ENCODE measurements at places on chromosomes 2 and 18.

DNA sequence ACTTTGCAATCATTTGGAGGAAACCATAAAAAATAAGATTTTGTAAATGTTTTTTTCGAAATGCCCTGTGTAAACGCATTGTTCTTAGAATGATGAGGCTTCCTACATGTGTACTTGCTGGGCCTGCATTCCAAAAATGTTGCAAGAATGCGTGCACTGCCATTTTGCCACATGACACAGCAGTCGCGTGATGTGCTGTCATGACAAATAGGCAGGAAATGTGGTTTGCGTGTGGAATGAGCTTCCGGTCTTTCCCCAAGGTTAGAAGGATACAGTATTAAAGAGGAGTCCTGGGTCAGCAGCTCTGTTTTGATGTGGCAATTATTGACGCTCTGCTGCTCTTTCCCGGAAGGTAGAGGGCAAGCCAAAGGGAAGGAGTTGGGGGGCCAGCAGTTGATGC lies 18.1 kb upstream of the SERPINB2 start:
- no peak for DNase-seq

GRCh38 chr2:60565472-60565871 lies 12.0 kb upstream of the BCL11A start:
- DNase-seq: no peak

DNA sequence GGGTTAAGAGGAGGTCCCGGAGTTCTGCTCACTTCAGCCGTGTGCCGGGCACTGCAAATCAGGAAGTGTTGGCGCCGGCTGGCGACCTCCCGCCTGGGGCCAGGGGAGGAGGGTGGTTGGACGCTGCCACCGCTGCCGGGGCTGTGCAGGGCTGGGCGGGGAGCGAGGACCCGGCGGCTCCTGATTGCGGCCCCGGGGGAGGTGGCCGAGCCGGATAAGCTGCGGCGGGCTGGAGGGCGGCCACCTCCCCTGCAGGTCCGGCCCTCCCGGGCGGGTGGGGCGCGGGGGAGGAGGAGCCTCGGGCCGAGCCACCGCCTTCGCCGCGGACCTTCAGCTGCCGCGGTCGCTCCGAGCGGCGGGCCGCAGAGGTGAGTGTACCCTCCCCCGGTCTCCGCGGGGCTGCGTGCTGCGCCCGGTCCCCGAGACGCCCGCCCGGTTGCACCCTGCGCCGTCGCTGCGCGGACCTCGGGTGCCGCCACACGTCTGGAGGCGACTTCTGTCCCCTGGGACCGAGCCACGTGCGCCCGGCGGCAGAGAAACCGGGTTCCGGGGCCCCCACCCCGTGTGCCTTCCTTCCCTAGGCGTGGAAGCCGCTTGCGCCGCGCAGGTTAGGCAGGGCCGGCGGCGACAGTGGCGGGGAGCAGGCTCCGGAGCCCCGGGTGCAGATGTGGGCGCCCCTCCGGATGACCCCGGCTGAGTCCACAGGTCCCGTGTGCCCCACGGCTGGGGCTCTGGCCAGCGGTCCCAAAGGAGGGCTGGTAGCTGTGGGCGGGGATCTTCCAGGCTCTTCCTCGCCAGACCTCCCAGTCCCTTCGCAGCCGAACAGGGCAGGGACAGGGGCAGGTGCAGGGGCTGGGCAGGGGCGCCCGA lies at the start of gene STEAP3:
TSS of gene STEAP3 (plus strand) at position 314 of the 870 bp plus-strand sequence. CDS start 7,179 bp downstream, outside the sequence.
- no peak for DNase-seq

GRCh38 chr2:67880291-67880761 lies 182.5 kb downstream of the C1D start:
- DNase-seq: no peak

GRCh38 chr2:121583555-121583954 lies 52.9 kb downstream of the RNU4ATAC start:
- DNase-seq: no peak

DNA sequence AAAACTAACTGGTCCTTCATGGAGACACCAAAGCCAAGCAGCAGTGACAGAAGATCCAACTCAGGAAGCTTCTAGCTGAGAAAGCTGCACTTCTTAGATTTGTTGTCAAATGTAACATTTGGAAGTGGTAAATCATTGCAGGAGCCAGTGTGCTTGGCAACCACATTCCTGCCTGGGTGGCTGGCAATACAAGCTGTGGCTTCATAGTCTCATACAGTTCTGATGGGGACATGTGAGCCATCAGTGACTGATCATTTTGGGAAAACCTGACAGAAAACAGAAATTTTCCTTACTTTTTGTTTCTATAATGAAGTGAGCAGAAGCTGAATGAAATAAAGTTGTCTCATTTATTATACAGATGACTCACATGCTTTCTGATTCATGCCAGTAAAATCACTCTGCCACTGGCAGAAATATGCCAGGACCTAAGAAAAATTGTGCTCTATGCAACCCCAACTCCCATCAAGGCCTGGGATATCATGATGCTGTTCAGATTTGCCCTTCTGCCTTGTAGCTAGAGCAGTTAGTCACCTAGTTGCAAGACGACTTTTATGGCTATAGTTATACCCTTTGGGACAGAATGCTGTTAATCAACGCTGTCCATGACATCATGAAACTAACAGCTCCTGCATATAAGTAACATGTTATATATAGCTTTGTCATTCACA lies 508.1 kb downstream of the ADCYAP1 start:
- DNase-seq: no peak

- no peak for DNase-seq
These were observed 112.9 kb upstream of the ZEB2 start for GRCh38 chr2:144632809-144633208.

DNA sequence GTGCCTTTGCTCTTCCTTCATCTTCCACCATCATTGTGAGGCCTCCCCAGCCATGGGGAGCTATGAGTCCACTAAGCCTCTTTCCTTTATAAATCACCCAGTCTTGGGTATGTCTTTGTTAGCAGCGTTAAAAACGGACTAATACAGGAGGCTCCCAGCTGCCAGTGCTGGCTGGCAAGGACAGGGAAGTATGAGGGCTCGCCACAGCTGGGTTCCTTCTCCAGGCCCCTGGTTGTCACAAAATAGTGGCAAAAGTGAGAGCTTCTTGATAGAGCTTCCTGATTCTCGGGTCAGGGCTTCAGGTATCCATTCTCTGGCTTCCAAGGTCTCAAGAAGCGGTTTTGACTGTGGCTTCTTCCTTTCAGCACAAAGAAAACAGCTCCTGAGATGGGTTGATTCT lies 85.0 kb downstream of the ZNF516 start:
- no peak for DNase-seq

DNA sequence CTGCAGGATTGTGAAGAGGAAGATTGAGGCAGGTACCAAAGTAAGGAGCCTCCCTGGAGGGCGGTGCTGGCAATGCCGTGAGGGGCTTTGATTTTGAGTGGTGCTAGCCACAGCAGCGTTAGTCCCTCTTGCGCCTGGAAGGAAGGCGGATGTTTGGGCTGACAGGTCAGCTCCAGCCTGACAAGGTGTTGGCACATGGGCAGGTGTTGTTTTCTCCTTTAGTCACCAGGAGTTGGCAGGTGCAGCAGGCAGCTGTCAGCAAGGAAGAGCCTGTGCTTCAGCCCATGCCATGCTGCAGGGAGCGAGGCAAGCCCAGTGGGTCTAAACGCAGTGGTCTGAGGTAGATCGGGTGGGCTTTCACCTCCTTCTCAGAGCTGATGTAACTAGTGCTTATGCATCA lies 8.5 kb downstream of the SEC11C start:
- DNase-seq: no peak

DNA sequence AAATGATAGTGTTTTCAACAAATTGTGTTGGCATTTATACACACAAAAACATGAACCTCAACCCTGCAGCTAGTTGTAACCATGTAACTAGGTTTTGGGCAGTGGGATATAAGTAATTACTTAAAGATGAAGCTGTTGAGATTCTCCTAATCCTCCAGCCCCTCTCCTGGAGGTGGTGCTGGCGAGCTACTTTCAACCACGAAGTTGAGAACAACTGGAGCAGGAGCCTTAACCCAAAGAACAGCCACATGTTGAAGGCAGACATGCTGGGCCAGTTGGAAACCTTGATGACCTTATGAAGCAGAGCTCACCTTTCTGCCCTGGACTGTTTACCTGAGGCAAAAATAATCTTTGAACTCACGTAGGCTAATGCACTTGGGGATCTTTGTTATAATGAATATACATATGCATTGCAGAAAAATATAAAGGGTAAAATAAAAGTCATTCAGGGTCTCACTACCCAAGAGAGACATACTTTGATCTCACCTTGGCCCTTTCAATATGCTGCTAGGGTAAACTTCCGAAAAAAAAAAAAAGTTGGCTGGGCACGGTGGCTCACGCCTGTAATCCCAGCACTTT lies 89.6 kb upstream of the NPAS2 start:
- no peak for DNase-seq

DNA sequence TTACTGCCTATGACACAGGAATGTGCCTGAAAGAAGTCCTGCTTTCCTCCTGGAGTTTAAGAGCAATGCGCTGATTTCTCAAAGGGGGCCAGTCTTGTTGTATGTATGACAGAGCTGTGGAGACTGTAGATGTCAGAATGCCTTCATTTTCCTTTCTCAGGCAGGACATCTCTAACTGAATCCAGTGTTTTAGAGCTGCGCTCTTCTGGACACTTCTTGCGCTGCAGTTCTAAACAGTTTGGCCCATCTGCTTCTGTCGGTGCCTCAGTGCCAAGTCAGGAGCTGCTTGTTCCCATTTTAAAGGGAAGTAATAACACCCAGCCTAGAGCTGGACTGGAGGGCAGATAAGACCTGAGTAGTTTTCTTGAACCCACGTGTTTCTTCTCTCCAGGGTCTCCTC lies 91.4 kb downstream of the ESCO1 start:
- no peak for DNase-seq

- no peak for DNase-seq
These were observed 392.8 kb upstream of the ACVR2A start for GRCh38 chr2:147451902-147452515.

- no peak for DNase-seq
These were observed 289.2 kb downstream of the LRRTM4 start for GRCh38 chr2:77232909-77233425.

DNA sequence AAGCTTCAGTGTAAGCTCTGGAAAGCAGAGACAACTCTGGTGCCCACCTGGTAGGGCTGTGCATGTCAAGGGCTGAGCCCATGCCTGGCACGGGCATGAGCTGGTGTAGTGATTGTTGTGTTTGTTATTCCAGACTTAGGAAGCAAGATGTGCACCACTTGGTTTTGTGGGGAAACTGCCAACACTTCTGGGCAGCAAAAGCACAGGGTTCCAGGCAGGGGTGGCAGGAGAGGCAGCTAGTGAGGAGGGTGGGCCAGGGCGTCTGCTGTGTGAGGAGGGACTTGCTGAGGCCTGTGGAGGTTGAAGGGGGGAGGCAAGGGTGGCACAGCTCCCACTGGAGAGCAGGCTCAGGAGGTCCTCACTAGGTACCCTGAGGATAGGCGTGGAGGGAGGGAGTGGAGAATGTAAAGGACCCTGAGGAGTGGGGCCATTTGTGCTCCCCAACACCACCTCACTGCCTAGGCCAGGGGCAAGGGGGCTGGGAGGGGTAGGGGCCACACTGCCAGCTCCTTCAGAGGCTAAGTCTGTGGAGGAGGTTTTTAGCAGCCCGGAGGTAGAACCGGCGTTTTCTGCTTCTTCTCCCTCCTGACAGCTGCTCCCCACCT lies 104.0 kb upstream of the POU3F3 start:
- no peak for DNase-seq

GRCh38 chr2:195279840-195280427 lies 377.1 kb upstream of the SLC39A10 start:
- no peak for DNase-seq

GRCh38 chr2:42795275-42795674 lies 2.9 kb upstream of the HAAO start:
- DNase-seq: no peak

GRCh38 chr2:149719695-149720094 lies 132.1 kb upstream of the MMADHC start:
- DNase-seq: no peak

GRCh38 chr2:218387369-218388194 lies 5.5 kb downstream of the SLC11A1 start:
- no peak for DNase-seq

GRCh38 chr18:34357944-34358580 lies 133.3 kb upstream of the NOL4 start:
- DNase-seq: no peak
